ENCODE measurements at places on chromosomes 7 and 10.

DNA sequence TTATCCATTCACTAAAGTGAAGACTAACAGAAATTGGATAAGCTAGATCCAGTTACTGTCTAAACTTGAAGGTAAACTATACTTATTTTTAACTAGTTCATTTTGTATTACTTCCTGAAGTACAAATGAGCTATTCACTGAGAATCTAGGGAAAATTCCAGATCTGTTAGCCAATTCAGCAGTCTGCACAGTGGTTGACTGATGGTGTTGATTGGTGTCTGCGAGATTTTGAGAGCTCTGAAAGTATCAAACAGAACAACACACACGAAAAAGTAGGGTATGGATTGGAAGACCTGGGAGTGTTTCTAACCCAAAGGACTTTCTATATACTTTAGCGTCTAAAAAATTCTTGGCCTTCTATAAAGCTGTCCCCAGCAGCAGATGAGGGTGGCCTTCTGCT is 33.6 kb upstream of the AGR2 start:
- no peak for DNase-seq

- DNase-seq: no peak
Observed at GRCh38 chr7:98286093-98286539, 4.6 kb downstream of the BRI3 start.

DNA sequence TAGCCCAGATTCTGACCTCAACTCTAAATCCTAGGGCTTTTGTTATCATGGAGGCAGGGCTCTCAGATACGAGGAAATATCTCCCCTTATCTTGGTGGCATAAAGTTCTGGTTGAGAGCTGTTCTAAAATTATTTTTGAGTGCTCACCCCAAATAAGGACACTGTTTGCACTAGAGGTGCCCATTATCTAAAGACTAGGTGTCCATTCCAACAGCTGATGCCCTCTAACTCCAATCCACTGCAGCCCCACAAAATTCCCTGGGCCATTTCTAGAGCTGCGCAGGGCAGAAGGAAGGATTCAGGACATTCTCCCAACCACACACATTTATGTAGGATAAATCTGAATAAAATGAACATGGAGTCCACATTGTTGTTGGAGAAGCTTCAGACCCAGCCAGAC is 301.9 kb downstream of the FGFR2 start:
- DNase-seq: no peak

DNA sequence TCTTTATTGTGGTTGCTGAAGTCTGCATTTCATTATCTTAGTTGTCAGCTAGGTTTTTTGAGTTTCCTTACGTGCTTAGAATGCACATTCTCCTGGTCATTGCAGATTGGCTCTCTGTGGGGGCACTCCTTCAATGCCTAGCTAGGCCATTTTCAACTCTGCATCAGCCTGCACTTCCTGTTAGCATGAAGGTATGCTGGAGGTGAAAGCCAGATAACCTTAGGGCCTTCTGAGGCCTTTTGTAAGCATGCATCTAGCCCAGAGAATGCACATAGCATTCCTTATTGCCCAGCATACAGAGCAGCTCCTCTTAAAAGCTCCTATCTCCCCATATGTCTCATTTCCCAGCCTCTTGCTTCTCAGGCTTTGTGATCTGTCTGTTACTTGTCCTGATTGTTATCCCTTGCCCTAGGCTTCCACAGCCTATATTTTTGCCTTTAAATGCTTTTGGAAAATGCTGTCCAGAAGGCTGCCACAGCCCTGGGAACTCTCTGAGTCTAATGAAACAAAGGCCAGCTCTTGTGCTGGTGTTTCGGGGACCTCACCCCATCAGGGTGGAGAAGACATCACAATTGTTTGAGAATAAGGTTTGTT is 108.1 kb upstream of the IGFBP3 start:
- no peak for DNase-seq

GRCh38 chr7:144437370-144438191 is 34.1 kb upstream of the NOBOX start:
- DNase-seq: peak; percentile 46

GRCh38 chr10:132111121-132111731 is 45.5 kb downstream of the JAKMIP3 start:
- no peak for DNase-seq

DNA sequence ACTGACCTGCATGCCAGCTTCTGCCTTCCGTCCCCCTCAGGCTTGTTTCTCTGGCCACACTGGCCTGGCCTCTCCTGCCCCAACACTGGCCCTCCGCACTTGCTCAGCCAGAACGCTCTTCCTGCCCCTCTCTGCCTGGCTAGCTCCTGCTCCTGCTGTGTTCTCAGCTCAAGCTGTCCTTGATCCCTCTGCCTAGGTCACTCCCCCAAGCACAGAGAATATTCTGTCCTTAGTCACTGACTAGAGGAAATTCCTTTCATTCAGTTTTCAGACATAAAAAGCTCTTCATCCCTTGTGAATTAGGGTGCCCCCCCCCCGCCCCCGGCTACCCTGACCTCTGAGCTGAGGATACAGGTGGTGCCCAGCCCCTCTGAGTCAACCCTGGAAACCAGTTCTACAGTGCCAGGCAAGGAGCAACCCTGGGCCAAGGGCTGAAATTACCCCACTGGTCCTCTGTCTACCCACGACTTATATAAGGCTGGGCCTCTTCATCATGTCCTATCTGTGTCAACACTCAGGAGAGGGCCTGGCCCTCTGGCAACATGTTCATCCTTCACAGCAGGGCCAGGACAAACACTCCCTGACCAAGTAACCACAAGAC is 6.6 kb upstream of the SGPL1 start:
- DNase-seq: no peak

DNA sequence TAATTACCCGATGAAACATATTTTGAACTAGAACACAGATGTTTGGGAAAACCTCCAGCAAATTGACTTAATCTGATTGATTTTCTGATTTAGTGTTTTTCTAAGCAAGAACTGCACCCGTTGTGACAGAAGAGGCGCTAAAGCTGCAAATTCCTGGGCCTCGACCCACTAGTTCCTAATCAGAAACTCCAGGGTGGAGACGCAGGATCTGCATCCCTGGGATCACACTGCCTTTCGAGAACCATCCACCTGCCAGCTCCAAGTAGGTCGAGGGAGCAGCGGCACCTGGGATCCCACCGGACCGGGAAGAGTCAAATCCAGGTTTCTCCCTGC is 136.8 kb upstream of the CDCA7L start:
- DNase-seq: no peak

- DNase-seq: no peak
Observed at GRCh38 chr7:26584987-26585665, 279.3 kb downstream of the SKAP2 start.

- DNase-seq: peak; percentile 88
Observed at GRCh38 chr7:71752171-71752935, 620.4 kb downstream of the GALNT17 start.

DNA sequence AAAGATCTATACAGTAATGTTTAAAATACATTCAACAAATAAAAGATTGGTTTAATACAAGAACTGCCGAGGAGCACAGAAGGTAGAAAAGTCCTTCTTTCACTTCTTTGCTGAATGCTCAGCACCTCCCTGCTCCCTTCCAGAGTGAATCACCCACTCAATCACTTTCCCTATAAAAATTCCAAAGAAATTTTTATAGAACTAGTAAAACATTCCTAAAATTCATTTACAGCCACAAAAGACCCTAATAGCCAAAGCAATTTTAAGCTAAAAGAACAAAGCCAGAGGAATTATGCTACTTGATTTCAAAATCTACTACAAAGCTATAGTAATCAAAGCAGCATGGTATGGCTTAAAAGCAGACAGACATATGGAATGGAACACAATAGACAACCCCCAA is 320.9 kb downstream of the PCLO start:
- no peak for DNase-seq

DNA sequence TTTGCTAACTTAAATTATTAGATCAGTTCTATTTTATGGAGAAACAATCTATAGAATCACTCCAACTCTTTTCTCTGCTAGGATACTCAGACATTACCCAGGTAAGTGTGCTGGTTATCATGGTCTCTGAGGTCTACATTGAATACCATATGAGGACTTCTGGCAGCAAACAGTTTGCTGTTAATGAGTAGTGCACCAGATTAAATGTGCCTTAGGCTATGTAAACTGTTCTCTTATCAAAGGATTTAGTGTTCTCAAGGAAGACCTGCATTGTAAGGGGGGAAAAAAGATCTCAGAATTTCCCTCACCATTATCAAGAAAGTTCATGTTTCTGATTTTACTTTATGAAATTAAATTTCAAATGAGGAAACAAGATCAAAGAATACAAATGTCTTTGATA is 107.5 kb downstream of the ITGB8 start:
- DNase-seq: no peak

- DNase-seq: no peak
Observed at GRCh38 chr10:84537447-84537931, 209.1 kb downstream of the CCSER2 start.

DNA sequence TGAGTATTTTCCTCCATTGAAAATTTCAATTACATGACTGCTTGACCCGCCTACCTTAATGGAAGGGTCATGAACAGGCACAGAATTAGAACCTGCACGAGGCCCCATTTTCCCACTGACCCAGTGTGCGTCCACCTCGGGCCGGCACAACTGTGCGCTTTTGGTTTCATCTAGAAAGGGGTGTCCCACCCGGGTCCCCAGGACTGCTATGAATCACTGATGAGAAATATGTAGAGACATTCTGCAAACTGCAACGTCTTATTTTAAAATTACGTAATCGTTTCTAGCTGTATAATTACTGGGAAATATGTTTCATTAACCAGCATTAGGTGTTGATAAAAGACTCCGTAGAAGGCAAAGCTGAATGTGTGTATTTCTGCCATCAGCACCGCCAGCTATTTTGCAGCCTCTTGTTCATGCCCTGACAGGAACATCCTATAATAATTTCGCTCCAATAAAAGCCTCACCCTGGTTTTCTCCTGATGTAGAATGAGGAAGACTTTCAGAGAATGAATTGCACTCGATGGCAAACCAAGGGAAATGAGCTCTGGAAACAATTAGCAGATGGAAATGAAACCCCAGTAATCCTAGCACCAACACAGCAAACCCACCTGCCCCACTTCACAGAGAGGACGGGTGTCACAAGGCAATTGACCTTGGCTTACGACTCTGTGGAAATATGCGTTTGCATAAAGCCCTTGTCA is 562.1 kb downstream of the DNAJB6 start:
- DNase-seq: no peak

DNA sequence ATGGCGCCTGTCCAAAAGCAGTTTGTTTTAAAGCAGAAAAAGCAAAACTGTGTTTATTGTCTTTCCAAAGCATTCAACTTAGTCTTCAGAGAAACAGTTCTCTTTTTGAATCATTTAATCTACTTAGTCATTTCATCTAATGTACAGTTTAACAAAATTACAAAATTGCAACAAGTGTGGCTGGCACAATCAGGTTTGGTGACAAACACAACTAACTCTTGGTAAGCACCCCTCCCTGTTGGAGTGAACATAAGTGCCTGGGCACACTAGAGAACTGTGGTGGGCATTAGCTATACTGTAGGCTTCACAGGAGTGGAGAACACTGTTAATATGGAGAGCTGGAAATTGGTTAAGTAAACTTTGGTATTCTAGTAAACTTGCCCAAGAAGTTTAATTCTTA is 6.9 kb downstream of the CREM start:
- DNase-seq: no peak

- no peak for DNase-seq
Observed at GRCh38 chr10:121669028-121669374, 70.8 kb upstream of the FGFR2 start.

- no peak for DNase-seq
Observed at GRCh38 chr7:47602272-47603004, 20.5 kb upstream of the TNS3 start.

- no peak for DNase-seq
Observed at GRCh38 chr10:18087355-18087754, 52.9 kb upstream of the CACNB2 start.

DNA sequence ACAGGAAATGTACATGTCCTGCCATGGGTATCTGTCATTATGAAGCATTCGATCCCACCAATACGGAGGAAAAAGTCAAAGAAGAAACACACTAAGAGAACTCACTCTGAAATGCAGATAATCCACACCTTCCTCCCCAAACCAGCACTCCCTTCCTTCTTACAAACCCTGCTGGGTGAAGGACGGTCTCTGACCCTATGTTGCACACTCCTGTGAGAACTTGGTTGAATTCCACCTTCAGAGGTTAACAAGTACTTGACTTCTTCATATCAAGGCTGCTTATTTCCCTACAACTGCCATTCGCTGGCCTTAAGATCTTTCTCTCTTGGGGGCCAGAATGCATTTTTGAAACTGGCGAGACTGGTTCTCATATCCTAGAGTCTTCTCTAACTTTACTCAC is 16.6 kb downstream of the YWHAG start:
- DNase-seq: no peak

GRCh38 chr7:71145906-71146901 is 14.3 kb downstream of the GALNT17 start:
- DNase-seq: no peak

DNA sequence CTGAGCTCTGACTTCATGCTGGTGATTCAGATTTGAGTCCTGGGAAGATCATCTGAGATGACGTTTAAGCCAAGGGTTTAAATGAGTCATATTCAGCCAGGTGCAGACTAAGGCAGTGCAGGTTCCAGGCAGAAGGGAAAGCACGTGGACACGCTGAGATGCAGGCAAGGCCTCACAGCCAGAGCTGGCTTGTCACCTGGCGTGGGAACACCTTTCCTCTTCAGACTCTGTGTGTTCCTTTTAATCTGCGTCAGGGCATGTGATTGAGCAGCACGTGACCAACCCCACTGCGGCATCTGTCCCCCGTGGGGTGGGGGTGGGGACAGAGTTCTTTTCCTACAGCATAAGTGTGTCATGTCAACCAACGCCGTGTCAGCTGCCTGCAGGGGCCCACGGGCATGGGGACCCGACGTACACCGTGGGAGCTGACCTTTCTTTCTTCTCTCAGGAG is 10.7 kb upstream of the IDI2 start:
- no peak for DNase-seq

GRCh38 chr10:18767981-18768380 is 108.8 kb downstream of the ARL5B start:
- DNase-seq: no peak

- DNase-seq: no peak
Observed at GRCh38 chr10:62177111-62177510, 91.5 kb downstream of the RTKN2 start.

DNA sequence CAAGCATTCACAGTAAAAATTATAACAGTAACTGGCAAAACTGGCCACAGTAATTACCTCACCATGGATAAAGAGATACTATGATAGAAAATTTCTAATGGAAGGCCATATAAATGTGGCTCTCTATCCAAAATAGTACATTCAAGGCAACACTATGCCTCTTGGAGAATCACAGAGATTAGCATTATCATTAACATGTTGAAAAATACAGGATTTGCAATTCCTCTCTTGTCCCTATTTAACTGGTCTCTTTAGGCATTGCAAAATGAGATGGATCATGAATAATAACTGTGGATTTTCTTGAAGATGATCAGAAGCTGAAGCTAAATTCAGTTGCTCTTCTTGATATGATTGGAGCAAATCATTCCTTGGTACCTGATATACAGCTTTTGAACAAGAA is 100.8 kb upstream of the HGF start:
- no peak for DNase-seq

- DNase-seq: no peak
Observed at GRCh38 chr7:134533288-134533771, 6.0 kb downstream of the AKR1B10 start.

- DNase-seq: no peak
Observed at GRCh38 chr7:876972-877311, 588 bp downstream of the GET4 start.

All from ecto neural progenitor cell (in vitro differentiated cells).